ENCODE measurements at places on chromosomes 16 and 17.

DNA sequence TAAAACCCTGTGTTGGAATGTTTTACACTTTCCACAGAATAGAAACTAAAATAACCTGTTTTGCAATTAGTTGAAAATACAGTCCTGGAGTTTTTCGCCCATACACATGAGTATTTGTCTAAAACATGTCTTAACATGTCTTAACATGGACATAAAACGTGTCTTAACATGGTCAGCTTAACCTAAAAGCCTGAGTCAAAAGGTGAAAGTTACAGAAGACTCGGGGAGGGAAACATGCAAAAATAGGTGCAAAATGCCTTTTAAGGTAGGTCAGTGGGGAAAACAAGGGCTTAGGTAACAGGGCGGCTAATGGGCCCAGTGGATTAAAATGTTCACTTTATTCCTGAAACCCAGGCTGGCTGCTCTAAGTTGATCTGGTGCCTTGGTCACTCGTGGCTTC lies 56.1 kb upstream of the RBL2 start:
- no peak for DNase-seq

GRCh38 chr16:23428351-23428750 lies 24.6 kb downstream of the COG7 start:
- DNase-seq = no peak

DNA sequence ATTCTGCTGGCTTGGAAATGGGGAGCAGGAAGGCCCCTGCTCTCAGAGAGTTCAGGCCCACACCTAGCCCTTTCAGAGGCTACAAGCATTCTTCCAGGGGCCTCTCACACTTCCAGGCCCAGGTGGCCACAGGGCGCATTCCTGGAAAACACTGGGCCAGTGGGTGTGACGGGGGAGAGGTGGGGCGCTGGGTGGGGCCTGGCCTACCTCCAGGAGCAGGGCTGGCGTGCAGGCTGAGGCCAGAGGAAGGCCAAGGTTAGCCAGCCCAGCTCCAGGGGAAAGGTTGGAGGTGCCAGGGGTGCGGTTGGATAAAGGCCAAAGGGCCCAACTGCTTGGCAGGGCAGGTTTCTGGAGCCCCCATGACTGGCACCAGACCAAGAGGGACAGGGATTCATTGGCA lies 198.2 kb downstream of the MAF start:
- DNase-seq = no peak

DNA sequence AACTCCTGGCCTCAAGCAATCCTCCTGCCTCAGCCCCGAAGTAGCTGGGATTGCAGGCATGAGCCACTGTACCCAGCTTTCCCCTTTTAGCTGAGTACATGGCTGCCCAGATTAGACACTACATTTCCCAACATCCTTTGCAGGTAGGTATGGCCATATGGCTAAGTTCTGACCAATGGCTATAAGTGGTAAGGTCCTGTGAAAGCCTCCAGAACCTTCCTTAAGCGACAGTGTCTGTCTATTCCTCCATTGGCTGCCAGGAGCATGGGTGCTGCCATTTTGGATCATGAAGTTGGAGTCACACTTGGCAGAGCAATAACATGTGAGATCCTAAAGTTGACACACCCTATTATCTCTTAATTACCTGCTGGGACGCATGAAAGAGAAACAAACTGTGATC lies 24.4 kb upstream of the CRHR1 start:
- no peak for DNase-seq

- no peak for DNase-seq
Measured at GRCh38 chr16:50329446-50330189, 39.2 kb downstream of the BRD7 start.

DNA sequence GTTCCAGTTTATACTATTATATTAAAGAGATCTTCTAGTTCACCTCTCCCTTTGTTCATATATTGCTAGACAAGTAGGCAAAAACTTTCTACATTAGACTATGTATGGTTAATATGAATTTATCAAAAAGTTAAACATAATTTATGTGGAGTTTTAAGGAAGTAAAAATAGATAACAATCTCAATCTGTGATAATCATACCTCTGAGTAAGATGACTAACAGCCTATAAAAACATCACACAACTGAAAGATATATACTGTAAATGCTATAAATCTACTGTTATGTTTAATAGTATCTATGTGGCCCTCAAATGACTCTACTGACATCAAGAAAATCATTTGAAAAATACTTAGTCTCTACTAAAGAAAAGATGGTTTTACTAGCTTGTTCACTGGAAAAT lies 37.1 kb downstream of the AP1G1 start:
- no peak for DNase-seq

- no peak for DNase-seq
Measured at GRCh38 chr16:50340578-50340977, 28.2 kb downstream of the BRD7 start.

DNA sequence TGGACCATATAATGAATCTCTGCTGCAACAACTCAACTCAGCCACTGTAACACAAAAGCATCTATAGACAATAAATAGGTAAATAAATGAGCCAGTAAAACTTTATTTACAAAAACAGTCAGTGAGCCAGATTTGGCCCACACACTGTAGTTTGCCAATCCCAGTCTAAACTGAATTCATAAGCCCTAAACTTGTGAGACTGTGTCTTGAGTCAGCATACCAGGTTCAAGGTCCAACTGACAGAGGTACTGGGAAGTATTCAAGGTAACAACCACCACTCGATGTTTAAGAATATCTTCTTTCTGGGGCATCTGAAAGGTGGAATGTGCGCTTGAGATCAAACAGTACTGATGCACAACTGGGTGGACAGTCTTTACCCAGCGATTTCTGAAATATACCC lies 94.2 kb downstream of the HELZ start:
- DNase-seq = no peak

- DNase-seq = no peak
Measured at GRCh38 chr16:58948244-58948643, 214.1 kb upstream of the GOT2 start.

- no peak for DNase-seq
Measured at GRCh38 chr17:66413559-66414520, 111.4 kb downstream of the PRKCA start.

DNA sequence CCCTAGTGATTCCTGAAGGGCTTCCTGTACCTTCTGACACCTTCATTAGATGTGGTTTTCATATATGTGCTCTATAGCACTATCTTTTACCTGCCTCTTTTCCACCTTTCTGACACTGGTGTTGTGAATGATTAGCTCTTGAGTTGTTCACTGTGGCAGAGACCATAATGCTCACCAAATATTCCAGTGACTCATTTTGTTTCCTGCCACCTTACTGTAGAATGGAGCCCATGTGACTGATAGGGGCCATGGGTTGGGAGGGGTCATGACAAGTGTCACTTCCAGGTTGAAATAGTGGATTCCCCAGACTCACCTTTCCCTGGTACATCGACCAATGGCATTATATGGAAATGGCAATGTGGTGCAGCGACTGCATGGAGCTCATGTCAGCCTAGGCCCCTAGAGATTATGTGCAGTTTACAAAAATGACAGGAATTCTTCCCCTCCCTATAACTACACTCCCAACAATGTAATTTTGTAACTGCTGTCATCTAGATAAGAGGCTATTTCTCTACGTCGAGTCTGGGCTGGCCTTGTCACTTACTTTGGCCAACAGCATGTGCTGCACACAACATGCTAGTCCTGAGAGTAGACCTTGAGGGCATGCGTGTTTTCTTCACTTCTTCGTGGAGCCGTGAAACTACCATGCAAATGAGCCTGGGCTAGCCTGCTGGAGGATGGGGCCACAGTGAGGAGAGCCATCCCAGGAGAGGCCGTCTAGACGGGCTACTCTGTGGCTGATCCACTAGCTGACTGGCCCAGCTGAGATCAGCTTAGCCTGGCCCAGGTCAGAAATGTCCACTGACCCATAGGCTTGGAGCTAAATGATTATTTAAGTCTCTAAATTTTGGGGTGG lies 409.5 kb downstream of the CA10 start:
- no peak for DNase-seq

- DNase-seq = no peak
Measured at GRCh38 chr16:11078812-11079459, 134.6 kb downstream of the CLEC16A start.

DNA sequence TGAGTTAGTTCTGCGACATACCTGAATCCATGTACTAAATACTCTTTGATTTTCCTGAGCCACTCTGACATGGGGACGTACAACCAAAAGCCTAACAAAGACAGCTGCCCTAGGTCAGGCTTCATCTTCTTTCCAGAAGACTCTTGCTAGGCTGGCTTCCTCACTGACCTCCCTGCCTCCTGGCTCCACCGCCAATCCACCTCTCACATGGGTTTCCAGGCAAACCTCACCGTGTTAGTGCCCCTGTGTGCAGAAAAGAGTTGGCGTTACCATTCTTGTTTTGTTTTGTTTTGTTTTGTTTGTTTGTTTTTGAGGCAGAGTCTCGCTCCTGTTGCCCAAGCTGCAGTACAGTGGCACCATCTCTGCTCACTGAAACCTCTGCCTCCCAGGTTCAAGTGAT lies 135.3 kb downstream of the WSCD1 start:
- no peak for DNase-seq

DNA sequence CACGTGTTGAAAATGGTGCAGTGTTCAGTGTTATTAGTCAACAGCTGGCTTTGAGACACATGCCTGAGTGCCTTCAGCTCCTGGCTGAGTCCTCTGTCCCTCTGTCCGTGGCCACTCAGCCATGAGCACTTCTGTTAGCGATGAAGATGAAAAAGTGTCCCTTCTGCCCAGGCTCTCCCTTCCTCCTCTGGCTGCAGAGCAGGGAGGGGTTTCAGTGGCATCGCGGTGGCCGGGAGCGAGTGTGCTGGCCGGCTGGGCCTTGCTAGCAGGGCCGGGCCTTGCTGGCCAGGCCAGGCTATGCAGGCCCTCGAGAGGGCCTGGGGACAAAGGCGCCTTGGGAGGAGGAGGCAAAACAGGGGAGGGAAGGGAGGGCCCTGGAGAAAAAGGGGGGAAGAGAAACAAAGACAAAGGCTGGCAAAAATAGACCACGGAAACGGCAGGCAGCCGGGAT lies 47.7 kb downstream of the CMIP start:
- no peak for DNase-seq

DNA sequence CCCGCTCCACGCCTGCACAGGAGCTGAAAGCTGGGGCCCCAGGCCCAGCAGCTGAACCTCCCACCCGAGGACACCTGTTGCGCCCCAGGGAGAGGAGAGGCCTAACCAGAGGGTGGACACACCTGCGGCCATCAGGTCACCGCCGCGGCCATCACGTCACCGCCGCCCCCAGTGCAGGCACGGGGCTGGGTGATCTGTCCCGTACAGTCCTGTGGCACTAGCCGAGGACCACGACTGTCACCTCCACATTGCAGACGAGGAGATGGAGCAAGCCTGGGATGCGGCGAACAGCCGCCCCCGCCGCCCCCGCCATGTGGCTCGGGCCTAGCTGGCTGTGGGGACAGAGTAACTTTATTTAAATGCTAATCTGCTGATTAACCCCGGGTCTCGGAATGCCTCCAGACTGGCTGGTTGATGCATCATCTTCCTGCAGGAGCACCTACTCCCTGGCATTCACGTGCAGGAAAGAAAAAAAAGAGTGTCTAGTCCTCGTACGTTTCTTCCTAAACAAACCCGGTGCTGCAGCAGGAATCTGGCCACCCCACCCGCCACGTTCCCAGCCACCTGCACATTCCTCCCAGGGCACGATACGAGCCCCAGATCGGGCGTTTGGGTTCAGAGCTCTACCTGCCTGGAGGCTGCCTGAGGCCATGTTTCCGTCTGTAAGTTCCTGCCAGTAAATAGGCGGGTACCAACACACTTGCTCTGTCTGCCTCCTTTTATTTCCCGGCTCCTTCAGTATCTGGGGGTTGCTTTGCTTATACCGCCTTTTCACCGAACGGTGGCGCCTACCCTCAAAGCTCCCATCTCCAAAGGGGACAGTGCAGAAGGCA lies 29.9 kb downstream of the PIEZO1 start:
- DNase-seq = no peak

DNA sequence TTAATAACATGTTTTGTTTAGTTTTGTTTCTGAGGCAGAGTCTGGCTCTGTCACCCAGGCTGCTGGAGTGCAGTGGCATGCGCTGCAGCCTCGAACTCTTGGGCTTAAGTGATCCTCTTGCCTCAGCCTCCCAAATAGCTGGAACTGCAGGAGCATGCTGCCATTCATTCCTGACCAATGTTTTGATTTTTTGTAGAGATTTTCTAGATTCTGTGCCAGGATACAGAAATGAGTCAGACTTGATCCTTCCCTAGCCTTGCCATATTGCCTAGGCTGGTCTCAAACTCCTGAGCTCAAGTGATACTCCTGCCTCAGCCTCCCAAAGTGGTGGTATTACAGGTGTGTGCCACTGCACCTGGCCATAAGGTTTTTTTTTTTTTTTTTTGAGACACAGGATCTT lies 17.7 kb downstream of the TAOK1 start:
- no peak for DNase-seq

GRCh38 chr16:17084130-17084529 lies 386.6 kb downstream of the XYLT1 start:
- DNase-seq = no peak

- DNase-seq = no peak
Measured at GRCh38 chr16:68072038-68072695, 13.0 kb upstream of the NFATC3 start.

DNA sequence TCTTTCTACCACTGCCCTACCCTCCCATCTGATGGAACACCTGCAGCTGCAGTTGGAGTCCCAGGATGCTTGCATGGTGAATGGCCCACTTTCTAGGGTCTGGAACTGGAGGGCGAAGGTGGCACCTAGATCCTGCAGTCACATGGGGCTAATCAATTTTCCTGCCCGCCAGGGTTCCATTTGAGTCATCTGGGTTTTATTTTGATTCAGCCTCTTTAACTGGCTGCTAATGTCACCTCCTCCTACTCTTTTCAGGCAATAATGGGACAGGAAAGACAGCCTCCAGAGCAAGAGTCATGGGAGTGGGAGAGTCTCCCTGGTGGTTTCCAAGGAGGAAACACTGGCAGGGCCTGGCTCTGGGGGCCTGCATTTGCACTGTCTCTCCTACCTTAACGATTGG lies 3.8 kb upstream of the TBKBP1 start:
- no peak for DNase-seq

DNA sequence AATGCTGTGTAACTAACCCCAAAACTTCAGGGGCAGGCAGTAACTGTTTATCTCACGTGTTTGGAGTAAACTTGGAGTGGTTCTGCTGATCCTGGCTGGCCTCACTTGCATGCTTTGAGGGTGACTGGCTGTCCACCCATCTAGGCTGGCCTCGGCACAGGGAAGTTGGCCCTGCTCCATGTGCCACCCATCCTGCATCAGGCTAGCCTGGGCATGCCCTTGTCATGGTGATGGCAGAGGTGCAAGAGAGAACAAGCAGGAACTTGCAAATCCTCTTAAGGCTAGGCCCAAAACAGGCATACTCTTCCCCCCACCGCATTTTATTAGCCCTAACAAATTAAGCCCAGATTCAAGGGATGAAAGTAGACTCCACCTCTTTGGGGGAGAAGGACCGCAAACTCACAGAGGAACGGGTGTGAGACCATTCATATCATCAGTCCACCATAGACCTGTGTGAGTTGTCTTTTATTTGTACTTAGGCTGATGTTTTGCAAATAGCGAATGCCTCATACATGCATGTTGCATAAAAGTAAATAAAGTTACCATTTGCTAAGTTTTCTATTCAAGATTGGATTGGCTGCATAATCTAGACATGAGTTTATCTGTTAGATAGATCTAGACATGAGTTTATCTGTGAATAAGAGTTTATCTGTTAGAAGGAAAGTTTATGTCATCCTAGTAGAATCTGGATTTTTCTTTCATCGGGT lies 221.0 kb downstream of the CCDC182 start:
- no peak for DNase-seq
